ENCODE measurements at places on chromosomes 11 and 22.

GRCh38 chr11:64395545-64396078, 36.6 kb downstream of the RPS6KA4 start:
- no peak for DNase-seq

GRCh38 chr11:60762851-60763691, 6.4 kb downstream of the MS4A15 start:
- no peak for DNase-seq

DNA sequence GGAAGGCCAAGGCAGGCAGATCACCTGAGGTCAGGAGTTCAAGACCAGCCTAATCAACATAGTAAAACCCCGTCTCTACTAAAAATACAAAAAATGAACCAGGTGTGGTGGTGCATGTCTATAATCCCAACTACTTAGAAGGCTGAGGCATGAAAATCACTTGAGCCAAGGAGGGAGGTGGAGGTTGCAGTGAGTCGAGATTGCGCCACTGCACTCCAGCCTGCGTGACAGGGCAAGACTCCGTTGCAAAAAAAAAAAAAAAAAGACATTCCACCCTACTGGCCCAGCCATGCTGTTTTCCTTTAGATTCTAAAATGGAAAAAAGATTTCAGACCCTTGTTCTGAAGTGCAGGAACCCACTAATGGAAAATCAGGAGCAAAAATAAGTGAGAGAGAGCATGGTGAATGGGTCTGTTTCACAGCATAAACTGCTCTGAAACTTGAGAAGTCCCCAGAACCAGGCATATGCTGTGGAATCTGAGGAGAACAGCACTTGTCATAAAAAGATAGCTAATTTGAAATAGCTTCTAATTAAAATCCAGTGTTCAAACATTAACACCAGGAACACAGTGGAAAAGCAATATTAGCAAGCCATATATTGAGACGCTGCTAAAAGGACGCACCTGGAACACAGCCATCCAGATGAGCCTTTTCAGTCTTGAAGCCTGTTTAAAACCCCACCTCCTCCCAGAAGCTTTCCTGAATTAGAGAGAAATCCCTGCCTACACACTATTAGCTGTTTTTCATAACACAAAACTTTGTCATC, 66.3 kb upstream of the CHRM4 start:
- no peak for DNase-seq

GRCh38 chr11:100061006-100061405, 626.1 kb upstream of the ARHGAP42 start:
- no peak for DNase-seq

GRCh38 chr11:35814081-35814695, 129.7 kb upstream of the LDLRAD3 start:
- DNase-seq: no peak

GRCh38 chr11:69172674-69173073, 16.9 kb downstream of the SMIM38 start:
- DNase-seq: no peak

GRCh38 chr11:85809863-85810262, 1.1 kb downstream of the SYTL2 start:
- no peak for DNase-seq

- DNase-seq: no peak
Observed at GRCh38 chr11:44631831-44632230, 66.4 kb downstream of the CD82 start.

GRCh38 chr11:63920126-63920938, 3.4 kb upstream of the RCOR2 start:
- no peak for DNase-seq

DNA sequence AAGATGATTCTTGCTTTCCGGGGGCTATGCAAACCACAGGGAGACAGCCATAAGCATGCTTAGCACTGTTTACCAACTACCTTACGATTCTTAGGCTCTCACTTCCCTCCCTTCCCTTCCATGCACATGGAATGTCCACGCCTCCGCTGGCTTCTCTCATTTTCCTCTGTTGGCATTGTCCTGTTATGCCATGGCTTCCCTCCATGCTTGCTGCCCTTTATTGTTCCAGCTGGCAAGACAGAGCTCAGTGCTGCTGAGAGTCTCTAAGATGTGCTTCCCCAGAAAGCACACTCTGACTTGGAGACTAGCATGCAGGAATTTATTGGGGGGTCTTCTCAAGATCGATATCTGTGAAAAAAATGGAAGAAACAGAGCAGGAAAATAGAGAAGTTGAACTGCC, 379.2 kb downstream of the NELL1 start:
- DNase-seq: no peak

DNA sequence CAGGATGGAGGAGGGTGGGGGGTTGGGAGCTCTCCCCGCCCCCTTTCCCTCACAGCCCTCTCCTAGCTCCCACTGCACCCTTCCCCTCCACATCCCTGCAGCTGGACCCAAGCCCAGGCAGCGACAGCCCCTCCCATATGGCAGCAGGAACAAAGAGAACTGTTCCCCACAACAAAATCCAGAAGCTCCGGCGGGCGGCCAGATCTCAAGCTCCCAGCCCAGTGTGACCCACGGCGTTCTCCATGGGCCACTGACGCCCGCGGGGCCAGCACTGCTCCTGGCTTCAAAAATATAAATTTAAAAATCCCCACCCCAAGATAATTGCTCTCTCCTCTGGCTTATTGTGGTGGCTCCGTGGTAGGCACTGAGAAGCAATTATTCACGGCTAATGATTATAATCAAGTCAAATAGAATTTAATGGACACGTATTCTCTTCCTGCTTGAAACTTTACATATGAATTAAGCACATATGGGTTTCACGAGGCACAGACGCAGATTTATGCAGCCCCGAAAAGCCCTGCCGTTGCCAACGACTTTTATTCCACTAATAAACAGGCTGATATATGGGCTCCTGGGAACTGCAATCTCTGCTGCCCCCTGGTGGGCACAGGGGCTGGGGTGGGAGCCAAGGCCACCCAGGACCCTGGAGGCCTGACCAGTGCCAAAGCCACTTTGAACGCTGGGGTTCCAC, 17.5 kb downstream of the MACROD1 start:
- no peak for DNase-seq

DNA sequence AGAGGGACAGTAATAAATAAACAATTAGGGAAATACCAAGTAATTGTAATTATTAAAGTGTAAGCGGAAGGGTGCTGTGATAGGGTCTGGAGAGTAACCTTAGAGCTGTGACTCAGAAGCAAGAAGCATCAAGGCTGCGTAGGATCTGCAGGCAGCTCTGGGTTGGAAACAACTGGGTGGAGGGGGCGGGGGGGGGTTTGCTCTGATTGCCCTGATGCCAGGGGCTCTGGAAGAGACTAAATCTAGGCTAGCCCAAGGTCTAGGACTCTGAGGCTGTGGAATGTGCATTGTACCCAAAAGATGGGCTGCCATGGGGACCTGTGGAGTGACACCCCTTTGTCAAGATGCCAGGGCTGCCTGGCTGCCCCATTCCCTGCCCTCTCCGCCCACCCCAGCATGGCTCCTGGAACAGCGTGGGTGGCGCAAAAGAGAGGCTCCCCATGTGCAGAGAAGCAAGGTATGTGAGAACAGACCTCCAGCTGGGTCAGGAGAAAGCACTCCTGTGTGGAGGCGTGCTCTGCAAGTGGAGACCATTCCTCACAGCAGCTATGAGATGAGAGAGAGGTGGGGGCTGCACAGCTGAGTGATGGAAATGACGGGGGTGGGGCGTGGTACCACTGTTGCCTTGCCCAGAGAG, 101.1 kb upstream of the CRYBB3 start:
- DNase-seq: no peak

DNA sequence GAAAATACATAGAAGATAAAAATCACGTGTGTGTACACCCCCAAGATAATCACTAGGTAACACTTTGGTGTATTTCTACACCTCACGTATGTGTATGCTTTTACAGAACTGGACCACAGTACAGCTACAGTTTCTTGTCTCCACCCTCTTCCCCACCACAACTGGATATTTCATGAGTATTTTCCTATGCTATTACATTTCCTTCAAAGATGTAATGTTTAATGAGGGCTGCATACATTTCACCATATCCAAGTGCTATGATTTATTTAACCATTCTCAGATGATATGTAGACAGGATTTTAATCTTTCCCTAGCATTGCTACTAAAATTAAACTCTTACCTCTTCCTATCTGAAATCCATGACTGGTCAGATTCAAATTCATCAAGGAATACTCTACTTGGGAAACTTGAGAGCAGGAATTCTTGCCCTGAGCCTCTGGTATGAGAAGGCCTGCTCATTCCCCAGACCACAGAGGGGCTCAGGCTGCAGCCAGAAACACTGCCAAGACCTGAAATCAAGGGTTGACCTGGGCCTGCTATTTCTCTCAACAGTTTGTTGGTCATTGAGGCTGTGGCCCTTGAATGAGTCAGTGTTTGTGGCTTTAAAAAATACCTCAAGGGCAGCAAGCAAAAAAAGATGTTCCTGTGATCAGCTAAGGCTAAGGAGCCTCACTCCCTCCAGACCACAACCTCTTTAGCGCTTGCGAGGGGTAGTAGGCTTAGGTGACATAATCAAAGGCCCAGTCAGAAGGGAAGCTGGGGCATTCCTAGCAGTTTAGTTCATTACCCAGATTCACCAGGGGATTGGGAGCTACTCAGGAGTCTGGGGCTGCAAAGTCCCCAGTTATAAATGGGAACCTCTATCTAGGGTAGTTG, 55.5 kb downstream of the ABTB2 start:
- DNase-seq: peak; percentile 93

DNA sequence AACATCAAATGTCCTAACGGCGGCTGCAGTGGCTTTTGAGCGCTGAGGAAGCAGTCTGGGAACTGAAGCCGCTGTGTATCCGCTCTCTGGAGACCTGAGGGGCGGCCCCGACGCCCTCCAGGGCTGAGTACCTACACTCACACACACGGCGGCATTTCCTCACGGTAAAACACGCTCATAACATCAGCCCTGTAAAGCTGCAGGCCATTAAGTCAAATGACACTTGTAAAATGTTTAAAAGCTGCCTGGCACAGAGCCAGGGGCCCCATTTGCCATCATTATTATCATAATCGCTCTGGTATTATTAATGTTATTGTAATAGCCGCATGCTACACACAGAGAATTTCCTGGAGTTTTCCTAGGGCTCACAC, 5.1 kb downstream of the CARS1 start:
- DNase-seq: no peak

- peak; percentile 82 for DNase-seq
Observed at GRCh38 chr22:20509344-20510047, 2.1 kb downstream of the MED15 start.

DNA sequence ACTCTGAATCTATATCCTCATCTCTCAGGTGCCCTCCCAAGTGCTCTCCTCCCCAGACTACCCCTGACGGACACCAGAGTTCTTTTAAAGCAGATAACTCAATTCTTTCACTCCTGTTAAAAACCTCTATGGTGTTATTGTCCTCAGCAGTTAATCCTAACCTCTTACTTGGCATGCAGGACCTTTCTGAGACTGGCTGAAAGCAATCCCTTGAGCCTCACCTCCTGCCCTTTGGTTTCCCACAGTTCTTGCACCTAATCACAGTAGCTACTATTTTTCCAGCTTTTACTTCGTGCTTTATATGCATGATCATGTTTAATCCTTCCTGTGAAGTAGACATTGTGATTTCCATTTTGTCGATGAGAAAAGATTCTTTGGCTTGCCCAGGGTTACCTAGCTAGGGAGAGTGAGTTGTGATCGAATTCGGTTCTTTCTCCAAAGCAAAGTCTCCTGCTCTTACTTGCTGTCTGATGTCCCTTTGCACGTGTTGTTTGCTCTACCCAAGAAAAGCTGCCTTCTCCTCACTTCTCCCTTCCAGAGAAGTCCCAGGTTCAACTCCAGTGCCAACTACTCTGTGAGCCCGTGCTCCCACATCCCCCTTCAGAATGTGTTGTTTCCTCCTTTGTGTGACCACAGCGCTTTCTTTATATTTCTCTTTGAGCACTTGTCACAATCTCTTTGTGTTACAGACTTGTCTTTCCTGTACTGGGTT, 2.1 kb downstream of the UBE2L3 start:
- no peak for DNase-seq

DNA sequence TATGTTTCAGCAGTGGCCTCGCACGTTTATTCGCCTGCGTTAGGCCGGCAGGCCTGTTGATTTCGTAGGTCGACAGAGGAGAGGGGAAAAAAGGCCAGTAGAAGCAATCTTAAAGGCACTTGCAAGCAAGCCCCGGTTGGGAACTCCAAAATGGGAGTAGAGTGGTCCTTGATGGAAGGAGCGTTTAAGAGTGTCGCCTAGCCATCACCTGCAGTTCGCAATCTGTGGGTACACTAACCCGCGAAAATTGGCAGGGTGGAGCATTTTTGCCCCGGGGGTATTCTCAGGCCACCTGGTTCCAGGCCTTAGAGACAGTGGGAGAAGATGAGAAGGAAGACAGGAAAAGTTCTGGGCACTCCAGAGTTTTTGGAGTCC, 1.1 kb downstream of the EWSR1 start:
- DNase-seq: no peak

DNA sequence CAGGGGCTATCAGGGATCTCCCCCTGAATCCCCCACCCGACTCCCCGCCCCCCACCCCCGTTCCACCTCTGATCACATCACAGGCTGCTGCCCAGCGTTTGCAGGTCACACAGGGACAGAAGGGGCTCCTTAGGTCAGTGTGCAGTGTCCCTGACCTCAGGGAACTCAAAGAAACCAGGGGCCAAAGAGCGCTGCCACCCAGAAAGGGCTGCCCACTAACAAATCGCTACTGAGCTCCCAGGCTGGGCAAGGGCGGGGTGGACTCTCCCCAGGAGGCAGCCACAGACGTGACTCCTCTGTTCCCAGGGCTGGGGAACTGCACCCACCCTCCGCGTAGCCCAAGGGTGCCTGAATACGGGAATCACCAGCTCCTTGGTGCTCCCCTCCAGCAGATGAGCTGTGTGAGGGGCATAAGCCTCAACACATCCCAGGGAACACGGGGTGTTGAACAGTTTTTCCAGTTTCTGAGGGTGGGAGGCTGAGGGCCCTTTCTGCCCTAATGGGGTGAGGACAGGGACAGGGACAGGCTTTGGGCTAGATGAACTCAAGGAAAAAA, 9.9 kb upstream of the POLDIP3 start:
- DNase-seq: no peak

DNA sequence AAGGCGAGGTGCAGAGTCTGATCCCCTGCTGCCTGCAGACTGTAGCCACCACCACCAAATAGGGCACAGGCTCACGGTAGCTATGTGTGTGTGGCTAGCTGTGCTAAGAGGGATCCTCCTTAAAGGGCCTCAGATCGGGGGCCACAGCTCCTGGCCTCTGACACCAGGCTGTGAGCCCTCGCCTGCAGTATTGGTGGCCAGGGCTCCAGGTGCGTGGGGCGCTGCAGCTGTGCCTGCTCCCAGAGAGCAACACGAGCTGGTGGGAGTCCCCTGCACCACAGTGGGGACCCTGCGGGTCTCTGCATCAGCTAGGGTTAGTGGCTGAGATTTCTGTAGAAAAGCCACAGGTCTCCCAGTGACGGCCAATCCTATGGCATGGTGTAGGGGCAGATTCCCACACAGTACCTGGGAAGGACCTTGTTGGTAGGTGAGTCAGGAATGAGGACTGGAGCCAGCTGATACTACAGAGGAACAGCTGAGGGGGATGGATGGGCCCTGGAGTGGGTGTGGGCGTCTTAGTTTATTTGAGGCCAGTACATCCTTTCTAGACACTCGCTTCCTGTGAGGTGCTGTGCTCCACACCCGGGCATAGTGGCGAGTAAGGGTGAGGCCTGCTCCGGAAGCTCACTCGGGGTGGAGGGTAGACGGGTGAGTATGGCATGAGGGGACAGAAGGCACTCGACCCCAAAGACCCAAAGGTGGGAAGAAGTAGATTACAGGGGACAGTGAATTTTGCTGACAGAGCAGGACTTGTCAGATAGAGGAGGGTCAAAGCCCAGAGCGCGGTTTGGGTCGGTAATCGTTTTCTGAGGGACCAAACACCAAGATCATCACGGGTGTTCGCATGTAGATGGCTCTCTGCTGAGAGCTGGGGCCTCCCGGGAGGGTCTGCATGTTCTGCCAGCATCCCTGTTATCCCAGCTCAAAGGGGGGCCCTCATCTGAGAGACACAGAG, 212.5 kb downstream of the TBC1D22A start:
- no peak for DNase-seq
